ENCODE measurements at places on chromosomes 16 and 17.

- DNase-seq: peak; percentile 17
These were observed 12.9 kb downstream of the AKAP1 start for GRCh38 chr17:57097832-57098421.

DNA sequence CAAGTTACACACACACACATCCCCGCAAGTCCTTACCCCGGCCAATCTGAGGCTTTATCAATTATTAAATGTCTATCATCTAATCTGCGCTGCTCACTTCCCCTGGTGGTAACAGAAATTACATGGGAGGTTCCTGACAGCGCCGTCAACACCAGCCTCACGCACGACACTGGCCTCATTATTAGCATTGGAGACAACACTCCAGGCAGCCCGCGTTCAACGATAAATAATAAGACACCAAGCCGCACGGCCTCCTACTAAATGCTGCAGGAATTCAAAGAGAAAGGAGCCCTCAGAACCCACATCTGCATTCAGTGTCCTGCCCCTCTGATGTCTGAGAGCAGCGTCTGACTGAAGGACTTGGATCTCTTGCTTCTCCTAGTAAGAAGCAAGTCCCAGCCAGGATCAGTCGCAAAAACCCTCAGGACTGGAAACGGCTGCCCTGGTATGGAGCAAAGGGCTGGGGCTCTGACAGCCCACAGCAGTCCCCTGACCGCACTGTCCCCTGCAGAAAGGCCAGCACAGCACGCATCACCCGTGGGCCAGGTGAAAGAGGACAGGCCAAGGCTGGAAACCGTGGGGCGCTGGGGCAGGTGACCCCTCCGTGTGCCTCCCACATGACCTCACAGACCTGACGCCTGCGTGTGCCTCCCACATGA, 7.6 kb upstream of the RPH3AL start:
- DNase-seq: no peak

DNA sequence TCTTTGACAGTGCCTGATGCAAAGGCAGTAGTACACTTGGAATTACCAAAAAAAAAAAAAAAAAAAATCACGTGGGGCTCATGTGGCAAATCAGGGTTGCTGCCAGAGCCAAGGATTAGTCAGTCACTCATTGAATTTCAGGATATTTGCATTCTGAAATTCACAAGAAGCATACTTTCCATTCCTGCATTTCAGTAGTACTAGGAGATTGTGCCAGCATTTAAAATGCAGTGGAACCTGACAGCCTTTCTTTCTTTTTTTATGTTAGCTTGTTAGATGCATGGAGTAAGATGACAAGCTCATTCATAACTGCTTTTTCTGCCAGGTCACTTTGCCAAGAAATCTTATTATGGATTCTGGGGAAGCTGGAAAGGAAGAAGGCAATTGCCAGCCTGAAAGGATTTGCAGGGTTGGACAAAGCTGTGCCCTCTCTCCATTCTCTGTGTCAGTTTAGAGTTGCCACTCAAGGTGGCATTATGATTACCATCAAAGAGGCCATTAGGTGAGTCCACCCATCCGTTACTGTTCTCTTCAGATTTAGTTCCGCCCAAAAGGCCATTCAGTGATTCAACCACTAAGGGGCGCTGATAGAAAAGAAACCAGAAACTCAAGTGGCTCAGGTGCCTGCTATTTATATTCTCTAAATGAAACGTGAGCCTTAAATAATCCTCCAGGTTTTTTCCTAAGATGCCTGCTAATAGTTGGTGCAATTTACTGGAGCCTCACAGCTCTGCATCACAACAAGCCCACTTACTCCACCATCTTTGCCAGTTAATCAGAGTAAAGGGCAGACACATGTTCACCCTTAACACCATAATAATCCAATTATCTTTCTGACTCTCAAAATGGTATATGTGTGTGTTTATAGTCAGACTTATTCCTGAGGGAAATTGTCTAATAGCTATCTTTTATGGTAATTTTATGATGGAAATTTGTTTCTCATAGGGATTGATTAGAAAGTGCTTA, 59.0 kb downstream of the TANGO6 start:
- DNase-seq: peak; percentile 88

DNA sequence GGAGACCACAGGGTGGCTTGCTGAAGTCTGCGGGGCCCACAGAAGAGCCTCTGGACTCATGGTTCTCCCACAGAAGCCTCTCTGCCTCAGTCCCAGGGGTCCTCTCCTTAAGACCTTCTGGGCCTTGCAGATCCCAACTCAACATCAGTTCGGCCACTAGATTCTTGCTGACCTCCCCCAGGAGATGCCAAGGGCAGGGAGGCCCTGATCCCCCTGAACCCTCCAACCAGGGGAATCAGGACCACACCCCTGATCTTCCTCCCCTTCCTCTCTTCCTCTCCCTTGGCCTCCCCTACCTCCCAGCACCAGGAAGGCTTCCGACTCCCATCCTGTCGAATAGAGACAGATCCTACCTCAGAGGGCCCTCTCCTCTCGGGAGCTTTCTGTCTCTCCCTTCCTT, 53.4 kb downstream of the NOS2 start:
- no peak for DNase-seq

GRCh38 chr16:14072360-14072759, 1.2 kb downstream of the MRTFB start:
- DNase-seq: no peak

GRCh38 chr17:7403727-7403976, 245 bp downstream of the TMEM256 start:
- DNase-seq: peak; percentile 76

- DNase-seq: no peak
These were observed 54.8 kb downstream of the PIMREG start for GRCh38 chr17:6498901-6499540.

- DNase-seq: no peak
These were observed 34.1 kb downstream of the MEOX1 start for GRCh38 chr17:43627653-43628052.

- no peak for DNase-seq
These were observed 6.4 kb downstream of the USP22 start for GRCh38 chr17:21036361-21036881.

DNA sequence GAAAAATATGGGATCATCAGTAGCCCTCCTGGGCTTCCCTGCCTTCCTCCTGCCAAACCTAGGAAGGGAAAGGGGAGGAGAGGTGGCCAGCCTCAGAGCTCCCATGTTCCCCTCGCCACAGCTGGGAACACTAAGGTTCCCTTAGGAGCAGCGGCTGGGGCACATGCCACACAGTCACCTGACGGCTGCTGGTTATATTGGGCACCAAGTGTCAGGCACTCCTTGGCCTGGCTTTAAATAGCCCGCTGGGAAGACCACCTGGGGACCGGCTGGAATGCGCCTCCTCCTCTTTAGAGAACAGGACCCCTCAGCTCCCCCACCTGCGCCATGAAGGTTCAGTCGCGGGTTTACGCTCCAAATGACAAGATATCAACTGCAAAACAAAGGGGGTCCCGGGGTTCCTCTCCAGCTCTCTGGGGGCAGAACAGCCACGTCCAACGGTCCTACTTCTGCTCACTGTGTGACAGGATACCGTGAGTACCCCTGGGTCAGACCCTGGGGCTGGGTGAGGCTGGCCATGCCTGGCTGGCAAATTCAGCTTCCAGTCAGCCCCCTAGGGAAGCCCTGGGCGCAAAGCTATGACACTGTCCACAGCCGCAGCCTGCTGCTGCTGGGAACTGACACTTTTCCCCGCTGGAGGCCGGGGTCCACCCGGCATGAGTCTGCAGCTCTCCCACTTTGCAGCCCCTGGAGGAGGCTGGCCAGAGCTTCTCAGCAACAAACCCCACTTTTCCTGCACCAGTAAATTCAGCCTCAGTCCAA, 3.3 kb downstream of the SMIM5 start:
- no peak for DNase-seq

- DNase-seq: no peak
These were observed 19.1 kb downstream of the CDIP1 start for GRCh38 chr16:4519274-4520058.

- no peak for DNase-seq
These were observed 91.4 kb downstream of the GRIN2A start for GRCh38 chr16:10090816-10091215.

DNA sequence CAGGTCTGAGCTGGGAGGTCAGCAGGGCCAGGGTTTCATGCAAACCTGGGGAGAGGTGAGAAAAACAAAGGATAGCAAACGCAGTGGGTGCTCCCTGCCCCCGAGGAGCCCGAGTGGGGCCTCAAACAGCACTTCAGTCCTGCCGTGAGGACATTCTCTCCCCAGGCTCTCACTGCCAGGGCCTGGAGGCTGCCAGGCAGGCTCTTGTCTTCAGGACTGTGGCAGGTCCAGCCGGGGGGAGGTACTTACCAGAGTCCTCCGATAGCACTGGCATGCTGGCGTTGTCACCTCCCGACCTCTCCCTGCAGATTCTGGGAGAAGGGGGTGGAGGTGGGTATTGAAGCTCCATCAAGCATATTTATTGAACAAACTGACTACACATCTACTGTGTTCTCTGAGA, 1.3 kb downstream of the MPP3 start:
- DNase-seq: no peak

GRCh38 chr16:27290562-27290961, 22.0 kb upstream of the NSMCE1 start:
- no peak for DNase-seq

- no peak for DNase-seq
These were observed 9.9 kb downstream of the NXPH3 start for GRCh38 chr17:49585422-49586027.

- no peak for DNase-seq
These were observed 175.5 kb downstream of the RAB11FIP4 start for GRCh38 chr17:31566992-31567373.

DNA sequence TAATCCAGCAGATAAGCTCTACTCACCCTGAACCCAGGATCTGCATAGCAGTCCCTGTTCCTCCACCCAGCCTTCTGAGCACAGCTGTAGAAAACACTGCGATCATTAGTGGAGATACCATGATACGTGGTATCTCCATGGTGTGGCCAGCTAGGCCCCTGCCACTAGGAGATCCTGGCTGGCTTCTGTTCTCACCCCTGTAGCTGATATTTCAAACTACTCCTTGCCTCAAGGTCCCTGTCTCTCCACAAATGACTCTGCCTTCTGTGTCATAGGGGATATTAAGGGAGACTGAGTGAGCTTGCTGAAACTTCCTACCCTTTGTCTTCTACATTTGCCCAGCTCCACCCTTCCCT, 44.3 kb downstream of the ERN1 start:
- DNase-seq: no peak

DNA sequence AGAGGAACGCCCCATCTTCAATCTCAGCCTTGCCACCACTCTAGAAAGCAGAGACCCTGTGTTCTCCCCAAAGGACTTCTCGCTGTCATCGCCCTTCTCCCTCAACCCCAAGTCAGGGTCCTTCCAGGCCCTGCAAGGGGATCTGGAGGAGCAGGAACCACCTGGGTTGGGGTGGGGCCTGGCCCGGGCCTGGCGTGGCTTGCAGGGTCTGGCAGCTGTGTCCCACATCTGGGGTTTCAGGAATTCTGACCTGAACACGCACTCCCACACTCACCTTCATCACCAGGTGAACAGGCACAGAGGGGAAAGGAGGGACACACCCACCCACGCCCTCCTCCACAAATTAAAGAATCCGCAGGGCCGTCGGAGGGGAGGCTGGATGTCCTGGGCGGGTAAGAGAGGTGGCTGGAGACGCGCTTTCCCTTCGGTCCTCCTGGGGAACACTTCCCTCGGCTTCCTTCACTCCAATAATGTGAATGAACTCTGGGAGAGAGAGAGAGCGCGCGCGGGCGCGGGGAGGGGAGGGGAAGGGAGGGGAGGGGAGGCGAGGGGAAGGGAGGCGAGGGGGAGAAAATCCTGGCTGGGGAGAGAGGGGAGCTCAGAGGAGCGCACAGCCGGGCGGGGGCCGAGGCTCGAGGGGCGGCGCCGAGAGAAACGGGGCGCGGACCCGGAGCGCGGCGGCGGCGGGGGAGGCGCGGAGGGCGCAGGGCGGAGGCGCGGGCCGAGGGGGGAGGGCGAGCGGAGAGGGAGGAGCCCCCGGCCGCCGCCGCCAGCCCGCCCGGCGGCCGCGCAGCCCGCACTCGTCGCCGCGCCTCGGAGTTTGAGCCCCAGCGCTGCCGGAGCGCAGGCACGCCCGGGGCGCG, at the start of gene CACNG4:
Gene CACNG4 (plus strand): TSS at position 799 of the 863 bp plus-strand sequence. CDS start 205 bp downstream, outside the sequence.
- peak; percentile 16 for DNase-seq

- DNase-seq: no peak
These were observed 39.0 kb downstream of the ZNF423 start for GRCh38 chr16:49816875-49817274.

- no peak for DNase-seq
These were observed 1.4 kb downstream of the LPCAT2 start for GRCh38 chr16:55510185-55510805.

GRCh38 chr17:38667099-38667786, 7.5 kb downstream of the EPOP start:
- peak; percentile 69 for DNase-seq

DNA sequence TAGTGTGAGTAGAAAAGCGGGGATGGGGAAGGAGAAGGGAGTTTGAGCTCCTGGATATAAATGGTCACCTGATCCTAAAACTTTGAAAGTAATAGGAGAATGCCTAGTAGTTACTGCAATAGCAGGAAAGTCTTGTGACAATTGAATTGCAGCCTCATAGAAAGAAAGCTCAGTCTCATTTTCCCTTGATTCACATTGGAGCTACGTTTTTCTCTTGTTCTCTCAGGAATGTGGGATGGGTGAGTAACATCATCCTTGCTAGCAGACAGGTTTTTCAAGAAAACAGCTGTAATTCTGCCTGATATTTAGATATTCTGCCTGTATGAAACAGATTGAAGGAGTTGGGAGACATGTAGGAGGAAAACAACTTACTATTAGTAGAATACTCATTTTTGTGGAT, 25.3 kb downstream of the SF3B3 start:
- no peak for DNase-seq

- no peak for DNase-seq
These were observed 114.5 kb upstream of the CHMP6 start for GRCh38 chr17:80876950-80877728.

DNA sequence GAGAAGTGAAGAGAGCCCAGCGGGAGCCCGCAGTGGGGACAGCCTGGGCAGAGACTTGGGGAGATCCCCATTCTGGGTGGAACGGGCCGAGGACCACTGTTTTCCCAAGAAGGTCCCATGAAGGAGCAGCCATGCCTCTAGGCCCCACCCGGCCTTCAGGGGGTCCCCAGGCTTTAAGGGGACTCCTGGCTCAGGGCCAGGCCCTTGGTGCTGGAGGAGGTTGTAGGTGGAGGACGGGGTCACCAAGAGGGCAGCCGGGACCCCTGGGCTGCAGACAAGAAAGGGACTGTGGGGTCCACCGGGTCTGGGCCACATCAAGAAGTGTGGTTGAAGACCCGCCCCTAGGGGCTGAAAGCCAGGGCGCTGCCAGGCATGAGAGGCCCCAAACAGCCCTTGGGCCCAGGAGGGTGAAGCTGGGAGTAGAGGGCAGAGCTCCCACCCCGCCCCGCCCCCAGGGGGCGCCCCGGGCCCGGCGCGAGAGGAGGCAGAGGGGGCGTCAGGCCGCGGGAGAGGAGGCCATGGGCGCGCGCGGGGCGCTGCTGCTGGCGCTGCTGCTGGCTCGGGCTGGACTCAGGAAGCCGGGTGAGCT, at the start of gene PRSS21:
Gene PRSS21 (plus strand): TSS at position 487 of the 589 bp plus-strand sequence. CDS start 32 bp downstream, at position 519.
- DNase-seq: no peak

Measured in NCI-H1092 treated with DMSO at 0.1 percent for 48 hours (cell line).